ENCODE measurements at places on chromosomes 2 and 18. TPM values are rescaled to one million over a fixed set of nuclear protein-coding genes. Genes with fewer than 3 reads are reported as not detected.

DNA sequence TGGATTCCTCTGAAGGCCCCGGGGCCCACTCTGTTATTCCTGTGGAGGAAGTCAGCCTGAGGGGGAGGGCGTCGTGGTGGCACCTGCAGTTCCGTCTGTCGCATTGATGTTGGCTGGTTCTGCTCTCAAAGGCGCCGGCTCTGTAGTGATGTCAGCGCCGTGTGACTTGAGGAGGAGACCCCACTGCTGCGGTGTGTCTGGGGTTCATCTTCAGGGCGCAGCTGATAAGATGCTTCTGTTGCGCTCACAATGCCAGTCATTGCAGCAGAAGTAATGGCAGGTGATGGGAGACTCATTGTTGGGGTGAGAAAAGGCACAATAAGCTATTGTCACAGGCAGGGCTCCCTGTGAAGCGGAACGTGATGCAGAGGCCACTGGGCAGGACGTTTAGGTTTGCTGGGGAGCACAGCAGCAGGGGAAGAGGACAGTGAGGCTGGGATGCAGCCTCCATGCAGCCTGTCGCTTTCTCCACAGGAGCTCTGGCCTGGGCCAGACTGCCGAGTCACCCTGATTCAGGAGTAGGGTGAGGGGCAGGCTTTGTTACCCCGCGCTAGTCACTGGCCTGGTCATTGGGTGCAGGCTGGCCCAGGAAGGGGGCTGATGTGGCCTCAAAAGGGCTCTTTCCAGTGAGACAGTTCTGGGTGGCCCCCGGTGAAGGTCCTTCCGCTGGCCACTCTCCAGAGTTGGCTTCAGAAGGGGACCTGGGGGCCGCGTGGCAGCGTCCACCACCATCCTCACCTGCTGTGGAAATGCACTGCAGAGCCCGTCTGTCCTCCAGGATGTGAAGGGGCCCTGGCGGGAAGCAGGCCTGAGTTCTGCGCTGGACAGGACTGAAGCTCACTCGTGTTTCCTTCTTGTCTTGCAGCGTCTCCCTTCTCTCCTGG, 42.9 kb downstream of the SH3BP4 start:
- H3K4me1 ChIP-seq = peaks cover 15% of the 10 kb centered on the region
- H3K27me3 ChIP-seq = peaks cover 4% of the 10 kb centered on the region
- DNase-seq = no peak
- H3K27ac ChIP-seq = peak overlapping the region; percentile 47

RAMP1 gene
- polyA plus RNA-seq = not detected

- no peaks in the 10 kb centered on the region for H3K4me1 ChIP-seq
- no peak overlapping the region for H3K4me3 ChIP-seq
- peaks cover 20% of the 10 kb centered on the region for H3K27me3 ChIP-seq
- H3K27ac ChIP-seq = no peak overlapping the region
- H3K36me3 ChIP-seq = no peaks in the 10 kb centered on the region
- DNase-seq = no peak
Measured at GRCh38 chr2:100888601-100889000, 68.7 kb downstream of the NPAS2 start.

- H3K4me1 ChIP-seq = peaks cover 20% of the 10 kb centered on the region
- H3K4me3 ChIP-seq = no peak overlapping the region
- no peaks in the 10 kb centered on the region for H3K27me3 ChIP-seq
- no peaks in the 10 kb centered on the region for H3K36me3 ChIP-seq
Measured at GRCh38 chr2:62660087-62660486, 45.4 kb upstream of the EHBP1 start.

Data from naive B cell (primary cell).